ENCODE measurements at places on chromosomes 11 and 22.

- DNase-seq: no peak
Measured at GRCh38 chr11:78349114-78349513, 68.5 kb downstream of the GAB2 start.

DNA sequence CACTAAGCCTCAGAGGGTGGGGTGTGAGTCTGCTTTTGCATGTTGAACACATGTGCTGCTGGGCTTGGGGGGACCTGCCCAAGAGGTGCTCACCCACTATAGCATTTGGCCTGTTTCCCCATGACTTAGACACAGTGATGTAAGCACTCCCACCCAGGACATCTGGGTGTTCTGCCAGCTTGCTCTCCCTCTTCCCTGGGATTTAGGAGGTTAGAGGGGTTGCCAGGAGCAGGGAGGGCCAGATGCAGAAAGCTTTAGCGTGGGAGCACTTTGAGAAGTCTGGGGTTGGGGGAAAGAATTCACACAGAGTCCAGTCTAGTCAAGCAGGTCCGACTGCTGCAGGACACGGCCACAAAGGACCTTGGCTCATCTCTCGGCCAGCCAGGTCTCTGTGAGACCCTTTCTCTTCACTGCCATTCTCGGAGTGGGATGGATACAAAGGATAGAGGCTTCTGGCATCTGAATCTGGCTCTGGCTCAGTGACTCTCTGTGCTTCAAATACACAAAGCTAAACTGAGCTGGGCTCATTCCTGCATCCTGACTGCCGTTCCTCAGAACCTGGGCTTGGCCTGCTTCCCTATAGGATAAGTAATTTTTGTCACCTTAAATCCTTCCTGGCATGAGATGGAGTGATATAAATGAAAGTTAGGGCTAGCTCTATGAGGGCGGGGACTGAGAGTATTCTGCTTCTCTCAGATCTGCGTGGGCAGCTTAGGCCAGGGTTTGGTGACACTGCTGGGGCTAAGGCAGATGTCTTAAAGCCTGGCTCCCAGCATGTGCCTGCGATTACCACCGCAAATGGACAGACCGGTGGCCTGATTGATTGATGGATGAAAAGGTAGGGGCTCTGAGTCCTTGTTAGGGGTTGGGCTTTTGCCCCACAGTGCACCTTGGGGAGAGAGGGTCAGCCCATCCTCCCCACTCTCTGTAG lies 14.5 kb downstream of the USP2 start:
- DNase-seq: no peak

DNA sequence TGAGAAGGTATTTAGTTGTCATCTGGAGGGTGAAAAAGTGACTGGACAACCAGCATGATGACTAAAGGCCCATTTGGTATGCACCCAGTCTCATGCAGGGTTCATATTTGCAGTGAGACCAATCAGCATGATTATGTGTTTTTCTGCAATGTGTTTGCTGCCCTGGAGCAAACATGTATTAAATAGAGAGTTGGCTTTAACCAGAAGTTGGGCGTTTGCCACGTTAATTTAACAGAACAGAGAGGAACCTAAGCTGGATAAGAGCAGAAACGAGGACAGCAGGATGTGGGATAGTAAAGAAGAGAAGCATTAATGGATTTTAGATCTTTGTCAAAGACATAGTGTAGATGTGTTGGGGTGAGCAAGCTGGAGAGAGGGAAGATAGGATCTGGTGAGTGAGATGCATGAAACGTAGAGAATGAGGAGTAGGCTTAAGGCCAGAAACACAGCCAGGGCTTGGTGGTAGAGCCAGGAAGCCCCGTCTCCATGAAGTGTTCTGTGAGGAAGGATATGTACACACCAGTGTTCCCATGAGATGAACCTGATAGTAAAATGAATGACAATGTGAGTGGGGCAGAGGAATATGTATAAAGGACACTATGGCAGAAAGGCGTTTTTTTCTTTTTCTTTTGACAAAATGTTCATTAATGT lies 164.0 kb upstream of the PDGFD start:
- DNase-seq: no peak

- no peak for DNase-seq
Measured at GRCh38 chr11:116118138-116118470, 613.9 kb upstream of the CADM1 start.

GRCh38 chr11:62010935-62011528 lies 43.6 kb upstream of the FTH1 start:
- no peak for DNase-seq

GRCh38 chr11:69383372-69384250 lies 89.7 kb downstream of the MYEOV start:
- no peak for DNase-seq

DNA sequence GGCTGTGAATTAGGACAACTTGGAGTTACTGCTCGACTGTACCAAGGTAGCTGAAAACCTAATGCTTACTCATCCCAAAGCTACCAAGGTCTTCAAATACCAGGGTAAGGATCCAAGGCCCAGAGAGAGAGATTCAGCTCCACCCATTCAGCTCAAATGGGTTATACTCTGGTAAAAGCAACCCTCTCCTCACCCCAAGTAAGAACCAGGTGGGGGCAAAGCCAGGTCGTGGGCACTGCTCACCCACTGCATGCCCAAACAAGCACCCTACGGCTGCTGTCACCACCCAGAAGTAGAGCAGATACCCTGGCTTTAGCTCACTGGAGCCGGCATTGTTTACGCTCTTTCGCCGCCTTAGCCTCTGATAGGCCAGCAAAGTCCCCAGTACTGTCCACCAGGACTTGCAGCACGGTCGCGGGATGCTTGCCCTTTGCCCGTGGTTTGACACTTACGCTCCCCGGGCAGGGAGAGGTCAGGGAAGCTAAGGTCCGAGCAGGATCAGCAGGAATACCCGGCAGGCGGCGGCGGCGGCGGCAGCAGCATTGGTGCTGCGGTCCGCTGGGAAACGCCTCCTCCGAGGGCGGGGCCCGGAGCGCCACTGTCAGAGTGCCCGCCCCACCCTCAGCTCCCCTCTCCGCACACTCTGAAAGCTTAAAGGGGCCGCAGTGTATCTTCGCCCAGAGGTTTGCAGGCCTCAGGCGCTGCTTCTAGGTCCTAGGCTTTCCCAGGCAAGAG lies 19.6 kb downstream of the CKAP5 start:
- DNase-seq: no peak

DNA sequence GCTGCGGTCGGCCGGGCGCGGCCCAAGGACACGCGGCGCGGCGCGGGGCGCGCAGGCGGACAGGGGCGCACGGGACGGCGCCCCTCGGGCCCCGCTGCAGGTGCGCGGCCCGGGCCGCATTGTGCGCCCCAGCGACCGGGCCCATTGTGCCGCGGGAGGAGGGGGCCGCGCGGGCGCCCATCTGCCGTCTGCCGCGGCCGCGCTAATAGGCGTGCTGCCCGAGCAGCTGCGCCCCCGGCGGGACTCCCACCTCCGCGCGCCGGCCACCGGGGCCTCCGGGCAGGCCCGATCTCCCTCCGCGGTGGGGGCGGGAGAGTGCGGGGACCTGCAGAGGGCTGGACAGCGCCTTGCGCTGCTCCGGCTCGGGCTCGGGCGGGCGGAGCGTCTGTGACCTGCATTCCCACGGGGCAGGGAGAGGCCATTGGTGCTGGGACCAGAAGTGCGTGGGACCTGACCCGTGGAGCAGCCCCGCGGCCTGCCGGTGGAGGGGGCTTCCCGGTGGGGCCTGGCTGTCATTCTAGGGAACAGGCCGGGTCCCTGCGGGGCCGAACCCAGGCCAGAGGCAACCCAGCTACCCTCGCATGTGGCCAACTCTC lies 933 bp downstream of the BRSK2 start:
- DNase-seq: peak; percentile 71
